Erythroblast (primary cell): ENCODE measurements at places on chromosomes 5 and 9.

GRCh38 chr5:16957304-16958196, 21.5 kb upstream of the MYO10 start:
- no peak for DNase-seq

- DNase-seq = no peak
Observed at GRCh38 chr9:83056174-83056573, 6.8 kb downstream of the RASEF start.

DNA sequence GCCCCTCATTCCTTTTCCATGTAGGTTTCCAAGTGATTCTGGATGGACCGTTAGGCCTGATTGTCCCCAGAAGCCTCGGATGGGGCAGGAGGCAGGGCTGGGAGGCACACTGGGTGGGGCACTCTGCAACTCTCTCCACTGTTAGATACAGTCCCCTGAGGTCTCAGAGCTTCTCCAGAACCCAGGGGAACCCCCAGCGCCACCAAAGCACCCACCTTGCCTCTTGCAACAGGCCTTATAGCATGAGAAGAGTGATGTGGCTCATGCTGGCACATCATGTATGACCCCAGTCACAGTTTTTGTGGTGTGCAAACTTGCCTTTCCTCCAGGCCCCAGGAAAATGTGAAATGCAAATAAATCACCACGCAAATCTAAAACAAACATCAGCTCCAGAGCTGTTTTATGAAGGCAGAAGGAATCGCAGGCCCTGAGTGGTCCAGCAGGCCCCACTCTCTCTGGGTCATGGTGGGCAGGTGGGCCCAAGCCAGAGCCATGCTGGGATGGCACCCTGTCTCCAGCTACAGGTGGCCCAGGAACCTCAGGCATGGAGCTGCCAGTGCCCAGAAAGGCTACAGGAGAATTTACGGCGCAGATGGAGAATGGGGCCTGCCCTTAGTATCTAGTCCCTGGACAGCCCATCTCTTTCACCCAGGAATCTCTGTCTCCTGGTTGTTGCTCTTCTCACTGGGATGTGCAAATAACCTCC, 36.3 kb upstream of the CDKN2AIPNL start:
- DNase-seq = no peak

DNA sequence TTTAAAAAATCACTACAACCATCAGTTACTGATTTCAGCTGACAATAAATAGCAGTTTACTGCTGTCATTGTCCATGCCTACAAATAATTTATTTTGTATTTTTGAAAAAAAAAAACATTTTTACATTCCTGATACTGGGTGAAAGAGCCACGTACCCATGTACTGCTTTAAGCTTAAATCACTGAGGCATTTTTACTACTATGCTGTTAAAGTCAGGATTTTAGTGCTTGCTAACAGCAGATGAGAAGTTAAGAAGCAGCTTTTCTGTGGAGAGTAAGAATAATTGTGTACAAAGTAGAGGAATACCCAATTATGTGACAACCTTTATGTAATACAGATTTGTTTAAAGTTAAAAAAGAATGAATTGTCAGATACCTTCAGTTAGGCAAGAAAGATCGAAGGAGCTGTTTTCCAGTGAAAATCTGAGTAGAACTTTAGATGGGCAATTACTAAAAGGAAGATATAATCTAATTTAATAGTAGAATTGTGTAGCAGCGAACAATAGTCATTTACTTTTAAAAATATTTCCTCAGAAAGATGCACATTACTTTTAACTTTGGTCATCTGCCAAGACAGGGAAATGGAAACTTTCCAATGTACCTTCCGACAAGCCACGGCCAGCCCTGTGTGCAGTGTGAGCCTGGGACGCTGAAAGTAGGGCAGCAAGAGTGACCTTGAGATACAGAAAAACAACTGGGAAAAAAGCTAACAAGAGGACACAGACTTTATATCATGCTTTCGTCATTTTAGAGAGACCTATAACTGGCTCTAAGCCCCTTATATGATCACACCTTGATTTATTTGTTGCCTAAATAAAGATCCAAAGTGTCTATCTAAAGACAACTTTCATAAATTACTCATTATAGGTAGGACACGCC, 39.9 kb downstream of the RHOBTB3 start:
- no peak for DNase-seq

- no peak for DNase-seq
Observed at GRCh38 chr5:72293495-72294055, 26.5 kb downstream of the MRPS27 start.

- DNase-seq = no peak
Observed at GRCh38 chr9:114395768-114396167, 8.0 kb upstream of the AKNA start.

GRCh38 chr9:114149765-114150340, 5.5 kb upstream of the COL27A1 start:
- DNase-seq = no peak

- DNase-seq = no peak
Observed at GRCh38 chr5:179387151-179388110, 42.2 kb upstream of the ADAMTS2 start.

DNA sequence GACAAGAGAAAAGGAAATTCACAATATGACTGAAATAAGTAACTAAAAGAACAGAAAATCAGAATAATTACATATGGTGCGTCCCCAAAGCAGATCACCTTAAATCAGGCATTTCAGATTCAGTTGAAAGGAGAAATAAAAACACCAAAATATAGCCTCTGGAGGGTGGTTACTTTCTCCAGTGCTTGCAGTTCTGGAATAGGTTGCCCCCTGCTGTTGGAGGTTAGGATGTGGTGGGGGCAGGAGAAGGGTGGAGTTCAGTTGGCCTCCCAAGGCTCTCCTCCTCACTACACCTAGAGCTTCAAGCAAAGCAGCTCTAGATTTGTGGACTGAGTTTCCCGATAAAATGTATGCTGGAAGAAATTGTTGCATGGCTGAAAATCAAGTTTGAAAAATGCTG, 338.2 kb upstream of the TLE4 start:
- peak; percentile 50 for DNase-seq

- DNase-seq = no peak
Observed at GRCh38 chr5:154117930-154118329, 72.6 kb upstream of the GALNT10 start.

DNA sequence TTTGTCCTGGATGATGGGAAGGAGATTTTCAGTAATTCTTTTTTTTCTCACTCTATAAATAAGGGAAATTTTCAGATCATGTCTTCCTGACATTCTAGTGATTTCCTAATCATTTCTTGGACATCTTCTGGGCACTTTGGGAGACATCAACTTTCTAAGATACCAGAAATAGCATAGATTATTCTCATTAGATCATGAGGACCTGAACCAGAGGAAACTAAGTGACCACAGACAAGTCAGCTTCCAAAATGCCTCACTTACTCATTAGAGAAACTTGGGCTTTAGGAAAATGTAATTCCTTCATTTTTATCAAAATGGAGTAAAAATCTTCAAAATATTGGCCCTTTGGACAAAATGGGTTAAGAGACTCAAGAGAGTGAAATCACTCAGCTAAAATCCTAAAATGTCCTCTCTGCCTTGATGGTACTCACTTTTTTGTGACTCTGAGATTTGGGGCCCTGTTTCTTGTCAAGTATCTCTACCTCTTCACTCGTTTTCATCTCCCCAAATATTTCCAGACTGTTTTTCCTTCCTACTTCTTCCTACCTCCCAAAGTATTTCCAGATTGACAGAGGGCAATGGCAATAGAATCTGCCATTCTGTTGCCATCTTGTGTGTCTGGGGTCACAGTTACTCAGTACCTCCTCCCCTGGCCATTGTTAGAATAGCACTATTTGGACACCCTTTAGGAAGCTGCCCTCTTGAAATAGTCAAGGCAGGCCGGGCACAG, 194.5 kb downstream of the NR3C1 start:
- peak; percentile 40 for DNase-seq
